ENCODE measurements at places on chromosomes 1 and 21. TPM values are rescaled to one million over a fixed set of nuclear protein-coding genes. Genes with fewer than 3 reads are reported as not detected.

ARMH1 gene
- polyA plus RNA-seq = 8.1 TPM

MAP3K21 gene
- 22.5 TPM for polyA plus RNA-seq

HSPA6 gene
- 0.70 TPM for polyA plus RNA-seq

PNRC2 gene
- 214 TPM for polyA plus RNA-seq

CACNA1S gene
- 0.51 TPM for polyA plus RNA-seq

Data from renal pelvis (tissue), 12 donors.